ENCODE measurements at places on chromosomes 5 and 9.

DNA sequence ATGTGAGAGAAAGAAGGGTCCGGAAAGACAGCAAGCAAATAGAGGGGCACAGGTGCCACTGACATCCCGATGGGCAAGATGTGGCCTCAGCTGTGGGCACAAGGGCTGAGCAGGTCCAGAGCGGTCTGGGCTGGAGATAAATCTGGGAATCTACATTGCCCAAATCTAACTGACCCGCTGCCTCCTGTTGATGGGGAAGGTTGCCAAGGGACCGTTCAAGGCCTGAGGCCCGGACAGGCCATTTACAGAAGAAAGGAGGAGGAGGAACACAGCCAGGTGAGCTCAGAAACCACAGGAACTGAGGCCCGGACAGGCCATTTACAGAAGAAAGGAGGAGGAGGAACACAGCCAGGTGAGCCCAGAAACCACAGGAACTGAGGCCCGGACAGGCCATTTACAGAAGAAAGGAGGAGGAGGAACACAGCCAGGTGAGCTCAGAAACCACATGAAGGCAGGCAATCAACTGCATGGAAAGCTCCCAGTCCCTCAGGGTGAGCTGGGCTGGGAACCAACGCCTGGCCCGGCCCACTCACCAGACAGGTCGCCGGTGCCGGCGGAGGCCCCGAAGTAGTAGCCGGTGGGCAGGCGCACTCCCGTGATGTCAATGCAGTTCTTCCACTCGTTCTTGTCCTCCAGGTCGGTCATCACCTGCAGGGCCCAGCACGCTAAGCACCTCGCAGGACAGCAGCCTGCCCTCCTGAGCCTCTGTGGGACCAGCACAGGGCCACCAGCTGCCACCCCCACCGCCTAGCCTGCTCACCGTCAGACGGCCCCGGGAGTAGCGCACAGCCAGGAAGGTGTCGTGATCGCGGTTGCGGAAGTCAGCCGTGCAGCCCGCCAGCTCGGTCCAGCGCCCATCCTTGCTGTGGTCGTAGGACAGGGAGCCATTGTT is 14.6 kb downstream of the LMAN2 start:
- peak; percentile 64 for DNase-seq

DNA sequence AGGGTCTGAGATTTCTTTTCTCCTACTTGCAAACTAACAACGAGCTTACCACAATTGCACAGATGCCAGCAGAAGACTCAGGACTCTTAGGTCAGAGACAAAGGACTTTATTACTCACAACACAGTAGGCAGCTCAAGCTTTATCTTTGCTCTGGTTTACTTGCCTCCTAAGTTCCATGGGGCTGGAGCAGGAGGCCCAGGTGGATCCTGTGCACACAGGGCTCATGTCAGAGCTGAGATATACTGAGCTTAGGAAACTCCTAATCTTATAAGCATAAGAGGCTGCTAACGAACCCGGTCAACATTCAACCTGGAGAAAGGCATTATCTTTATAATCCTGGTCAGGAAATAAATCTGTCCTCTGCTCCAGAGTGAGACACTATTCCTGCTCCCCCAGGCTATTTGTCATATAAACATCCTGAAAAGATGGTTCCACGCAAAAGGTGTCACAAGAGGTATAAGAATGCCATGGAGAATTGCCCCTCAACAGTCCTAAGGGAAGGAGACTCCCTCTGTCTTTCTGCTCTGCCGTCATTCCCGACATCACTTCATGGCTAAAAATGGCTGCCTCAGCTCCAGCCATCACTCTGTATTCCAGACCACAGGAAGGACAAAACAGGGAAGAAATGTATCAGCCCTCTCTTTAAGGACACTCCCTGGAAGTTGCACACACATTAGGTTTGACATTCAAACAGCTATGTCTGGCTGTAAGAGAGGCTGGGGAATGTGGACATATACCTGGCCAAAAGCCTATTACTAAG is 16.2 kb downstream of the DUSP1 start:
- no peak for DNase-seq

DNA sequence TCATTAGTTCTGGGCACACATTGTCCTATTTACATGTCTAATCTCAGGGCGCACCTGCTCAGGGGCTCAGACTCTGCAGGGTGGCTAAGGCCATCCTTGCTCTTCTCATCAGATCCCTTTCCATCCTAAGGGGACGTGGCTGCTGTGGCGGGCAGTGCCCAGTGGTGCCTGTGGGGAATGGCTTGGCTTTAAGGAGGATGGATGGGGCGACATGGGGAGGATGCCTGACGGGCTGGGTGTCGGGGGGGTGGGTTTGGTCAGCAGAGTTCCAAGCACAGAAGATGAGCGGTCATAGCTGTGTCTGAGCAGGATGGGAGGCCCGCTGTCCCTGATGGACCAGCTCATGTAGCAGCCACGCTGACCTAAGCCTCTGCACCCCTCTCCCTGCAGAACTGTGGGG is 40.9 kb upstream of the SUSD3 start:
- no peak for DNase-seq

DNA sequence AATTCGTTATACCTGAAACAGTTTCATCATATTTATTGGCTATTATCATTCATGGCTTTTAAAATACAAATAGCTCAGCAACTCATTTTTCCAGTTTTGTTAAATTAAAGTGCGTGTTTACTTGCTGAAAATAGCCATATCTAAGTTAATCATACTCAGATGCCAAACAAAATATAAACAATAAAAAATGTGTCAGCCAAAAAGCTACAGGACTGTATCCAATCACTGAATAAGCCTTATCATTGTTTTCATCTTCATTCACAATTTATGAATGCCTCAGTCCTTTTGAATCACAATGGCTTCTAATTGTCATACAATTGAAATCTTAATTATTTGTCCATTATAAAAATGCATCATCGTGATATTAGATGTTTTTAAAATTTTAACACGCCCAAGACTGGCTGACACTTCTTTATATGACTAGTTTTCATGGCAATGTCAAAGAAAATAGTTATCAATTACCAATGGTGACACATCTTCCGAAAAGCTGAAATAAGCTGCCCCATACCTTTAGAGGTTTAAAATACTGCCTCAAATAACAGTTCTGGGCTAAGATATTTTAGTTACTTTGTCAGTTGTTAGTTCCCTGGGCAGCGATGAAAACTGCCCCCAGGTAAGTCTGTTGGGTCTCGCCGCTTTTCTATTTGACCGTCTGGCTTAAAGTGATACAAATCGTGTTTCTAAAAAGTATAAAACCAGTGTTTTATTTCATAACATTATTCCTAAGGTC is 1.8 kb downstream of the NFIB start:
- DNase-seq = no peak

GRCh38 chr5:169650701-169651331 is 13.7 kb downstream of the DOCK2 start:
- no peak for DNase-seq

- no peak for DNase-seq
Observed at GRCh38 chr9:113707953-113708695, 168.0 kb upstream of the ZNF618 start.

All from H9 (cell line).